Dorsolateral prefrontal cortex (tissue), 122 donors: ENCODE measurements at places on chromosomes 1 and 21. TPM values are rescaled to one million over a fixed set of nuclear protein-coding genes. Genes with fewer than 3 reads are reported as not detected.

GRCh38 chr21:15051644-15052458, 12.9 kb downstream of the NRIP1 start:
- DNase-seq: no peak

DNA sequence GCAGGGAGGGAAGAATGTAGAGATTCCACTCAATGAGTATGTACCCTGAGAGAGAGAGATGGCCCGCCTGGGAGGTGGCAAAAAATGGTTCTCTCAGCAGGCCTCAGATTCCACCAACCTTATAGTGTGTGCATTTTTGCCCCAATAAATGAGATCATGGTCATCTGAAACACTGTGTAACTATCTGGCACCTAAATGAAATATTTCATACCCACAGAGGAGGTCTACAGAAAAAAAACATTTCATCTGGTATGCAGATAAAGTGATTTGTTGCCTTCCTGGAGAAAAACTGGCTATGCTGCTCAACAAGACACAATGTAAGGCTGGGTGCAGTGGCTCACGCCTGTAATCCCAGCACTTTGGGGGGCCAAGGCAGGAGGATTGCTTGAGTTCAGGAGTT, 4.9 kb downstream of the TMCO2 start:
- DNase-seq: no peak

GRCh38 chr1:92076363-92076762, 1.2 kb upstream of the SETSIP start:
- no peak for DNase-seq

- DNase-seq: no peak
Observed at GRCh38 chr1:18676332-18676781, 45.7 kb downstream of the PAX7 start.

C1QB gene
- total RNA-seq: 148 TPM

DNA sequence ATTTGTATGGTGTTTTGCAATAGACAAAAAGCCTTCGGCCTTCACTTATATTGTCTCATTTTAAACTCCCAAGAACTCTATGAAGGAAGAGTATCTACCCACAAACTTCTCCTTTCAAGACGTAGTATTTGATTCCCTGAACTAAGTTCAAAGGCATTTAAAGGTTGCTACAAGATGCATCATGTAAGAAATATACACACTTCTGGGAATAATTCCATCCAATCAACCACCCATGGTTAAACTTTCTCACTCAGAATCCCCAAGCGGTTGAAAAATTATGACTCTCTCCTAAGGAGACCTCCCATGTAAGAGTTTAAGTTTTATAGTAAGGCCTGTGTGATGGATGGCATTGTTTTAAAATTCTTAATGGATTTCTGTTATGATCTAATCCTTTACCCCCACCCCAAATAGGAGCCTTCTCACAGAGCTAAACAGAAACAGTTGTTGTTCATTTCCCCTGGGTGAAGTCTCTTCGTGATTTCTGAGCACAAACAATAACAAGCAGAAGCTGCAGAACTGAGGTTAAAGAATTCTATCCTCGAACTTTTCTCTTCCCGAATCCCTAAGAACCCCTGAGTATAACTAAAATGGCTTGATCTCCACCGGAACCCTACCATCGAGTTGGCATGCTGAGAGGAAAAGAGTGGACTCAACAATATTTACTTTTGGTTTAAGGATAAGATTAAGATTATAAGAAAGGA, 185.0 kb downstream of the TGFBR3 start:
- no peak for DNase-seq

BMP8B gene
- total RNA-seq: 2.6 TPM

ATP6V1G3 gene
- not detected for total RNA-seq

DNA sequence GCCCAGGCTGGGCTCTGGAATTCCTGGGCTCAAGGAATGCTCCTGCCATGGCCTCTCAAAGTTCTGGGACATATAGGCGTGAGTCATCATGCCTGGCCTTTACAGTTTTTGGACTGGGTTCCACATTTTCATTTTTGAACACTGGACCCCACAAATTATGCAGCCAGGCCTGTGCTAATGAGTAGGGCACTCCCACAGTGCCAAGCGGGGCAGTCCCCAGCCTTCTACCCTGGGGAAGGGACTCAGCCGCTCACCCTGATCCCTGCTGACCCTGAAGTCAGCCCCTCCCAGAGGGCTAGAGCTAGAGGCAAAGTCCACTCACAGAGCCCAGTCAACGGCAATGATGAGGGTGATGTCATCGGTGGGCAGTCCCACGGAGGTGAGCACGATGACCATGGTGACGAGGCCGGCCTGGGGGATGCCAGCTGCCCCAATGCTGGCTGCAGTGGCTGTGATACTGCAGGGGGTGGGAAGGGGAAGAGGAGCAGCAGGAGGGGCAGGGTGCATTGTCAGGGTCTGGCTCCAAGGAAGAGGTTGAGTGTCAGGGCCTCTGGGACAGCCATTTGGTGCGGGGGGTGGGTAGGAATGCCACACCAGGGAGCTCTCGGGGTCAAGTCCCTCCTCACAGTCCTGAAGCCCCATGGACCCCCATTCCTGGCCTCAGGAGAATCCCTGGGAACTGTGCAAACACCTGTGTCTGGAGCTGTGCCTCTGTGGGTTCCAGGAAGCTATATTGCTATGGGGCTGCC, 27.6 kb downstream of the PODN start:
- no peak for DNase-seq

GRCh38 chr1:51131185-51131584, 29.2 kb downstream of the C1orf185 start:
- no peak for DNase-seq

OR2M3 gene
- 3.1 TPM for total RNA-seq

GRCh38 chr1:71823708-71824305, 458.5 kb downstream of the NEGR1 start:
- DNase-seq: no peak

DNA sequence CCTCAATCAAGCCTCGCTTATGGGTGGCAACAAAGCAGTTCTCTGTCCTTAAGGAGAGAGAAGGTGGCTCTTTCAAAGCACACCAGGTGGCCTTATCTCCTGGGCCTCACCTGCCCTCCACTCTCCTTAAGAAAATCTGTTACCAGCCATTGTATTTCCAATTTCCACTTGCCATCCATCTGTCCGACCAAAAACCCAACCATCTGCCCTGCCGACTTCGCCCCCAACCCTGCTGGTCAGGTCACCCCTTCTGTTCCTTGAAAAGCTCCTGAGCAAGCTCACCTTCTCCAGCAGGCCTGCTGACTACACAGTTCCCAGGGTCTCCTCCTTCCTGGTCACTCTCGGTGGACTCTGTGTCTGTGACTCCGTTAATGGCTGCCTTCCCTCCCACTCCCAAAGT, 619 bp upstream of the IGFN1 start:
- no peak for DNase-seq

RNF223 gene
- not detected for total RNA-seq
